ENCODE measurements at places on chromosomes 5 and 9.

- no peak for DNase-seq
- no peaks in the 10 kb centered on the region for H3K27me3 ChIP-seq
- H3K4me1 ChIP-seq, result no peaks in the 10 kb centered on the region
- H3K36me3 ChIP-seq, result no peaks in the 10 kb centered on the region
- H3K4me3 ChIP-seq, result no peak overlapping the region
Measured at GRCh38 chr5:58739051-58739450, 156.2 kb downstream of the RAB3C start.

- no peak overlapping the region for H3K4me3 ChIP-seq
- no peaks in the 10 kb centered on the region for H3K36me3 ChIP-seq
- no peak overlapping the region for H3K27ac ChIP-seq
Measured at GRCh38 chr5:159605585-159605984, 275.3 kb upstream of the IL12B start.

DNA sequence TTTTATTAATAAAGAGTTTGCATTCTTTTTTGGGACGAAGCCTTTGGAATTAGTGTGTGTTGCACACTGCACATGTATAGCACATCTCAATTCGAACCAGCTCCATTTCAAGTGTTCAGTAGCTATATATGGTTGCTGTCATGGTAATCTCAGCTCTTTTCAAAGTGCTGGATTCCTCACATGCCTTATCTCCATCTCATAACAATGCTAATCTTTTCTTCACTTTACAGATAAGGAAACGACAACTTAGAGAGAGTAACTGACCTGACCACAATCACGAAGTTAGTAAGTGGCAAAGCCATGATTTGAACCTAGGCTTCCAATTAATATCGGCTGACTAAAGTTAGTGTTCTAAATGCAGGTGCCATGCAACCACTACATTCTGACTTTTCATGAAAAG, 204.8 kb upstream of the RASEF start:
- H3K27me3 ChIP-seq, result no peaks in the 10 kb centered on the region
- H3K4me3 ChIP-seq, result no peak overlapping the region
- DNase-seq, result no peak
- no peak overlapping the region for H3K27ac ChIP-seq
- no peaks in the 10 kb centered on the region for H3K36me3 ChIP-seq

DNA sequence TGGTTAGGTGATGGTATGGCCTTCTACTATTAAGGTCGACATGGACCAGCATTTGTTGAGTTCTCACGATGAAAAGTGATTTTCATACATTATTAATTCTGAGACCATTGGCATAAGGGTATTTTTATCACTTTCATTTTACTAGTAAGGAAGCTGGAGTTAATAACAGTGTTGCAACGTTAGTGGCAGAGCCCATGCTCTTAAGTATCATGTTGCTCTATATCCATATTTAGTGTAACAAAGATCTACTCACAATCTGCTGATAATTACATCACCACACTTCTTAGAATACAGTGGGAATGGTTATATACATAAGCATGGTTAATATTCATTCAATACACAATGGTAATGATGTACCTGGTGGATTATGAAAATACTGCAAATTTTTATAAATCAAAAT, 81.9 kb downstream of the PRR16 start:
- H3K4me3 ChIP-seq, result no peak overlapping the region
- no peaks in the 10 kb centered on the region for H3K36me3 ChIP-seq
- no peak overlapping the region for H3K27ac ChIP-seq
- DNase-seq, result no peak
- H3K27me3 ChIP-seq, result no peaks in the 10 kb centered on the region
- no peaks in the 10 kb centered on the region for H3K4me1 ChIP-seq

GRCh38 chr9:79477955-79478771, 93.6 kb upstream of the TLE4 start:
- no peak overlapping the region for H3K4me3 ChIP-seq
- H3K4me1 ChIP-seq, result peaks cover 12% of the 10 kb centered on the region
- H3K27ac ChIP-seq, result no peak overlapping the region
- no peaks in the 10 kb centered on the region for H3K27me3 ChIP-seq
- peak; percentile 14 for DNase-seq

DNA sequence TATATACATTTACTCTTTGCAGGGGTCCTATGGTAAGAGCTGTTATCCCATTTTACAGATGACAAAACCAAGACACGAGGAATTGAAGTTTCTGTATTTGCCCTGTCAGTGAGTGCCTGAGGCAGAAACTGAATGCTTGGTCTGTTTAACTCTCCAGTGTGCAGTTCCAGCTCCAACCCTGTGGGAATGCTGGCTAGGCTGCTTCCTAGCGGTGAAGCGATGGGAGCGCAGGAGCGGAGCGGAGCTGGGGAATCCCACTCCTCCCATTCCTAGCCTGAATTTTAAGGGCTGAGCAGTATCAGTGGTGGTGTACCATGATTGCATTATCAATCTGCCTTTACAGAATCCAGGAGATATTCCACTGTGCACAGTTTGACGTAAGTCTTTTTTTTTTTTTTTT, 202.3 kb downstream of the LRRC70 start:
- no peaks in the 10 kb centered on the region for H3K36me3 ChIP-seq
- H3K4me3 ChIP-seq, result no peak overlapping the region
- H3K4me1 ChIP-seq, result no peaks in the 10 kb centered on the region
- no peak overlapping the region for H3K27ac ChIP-seq

DNA sequence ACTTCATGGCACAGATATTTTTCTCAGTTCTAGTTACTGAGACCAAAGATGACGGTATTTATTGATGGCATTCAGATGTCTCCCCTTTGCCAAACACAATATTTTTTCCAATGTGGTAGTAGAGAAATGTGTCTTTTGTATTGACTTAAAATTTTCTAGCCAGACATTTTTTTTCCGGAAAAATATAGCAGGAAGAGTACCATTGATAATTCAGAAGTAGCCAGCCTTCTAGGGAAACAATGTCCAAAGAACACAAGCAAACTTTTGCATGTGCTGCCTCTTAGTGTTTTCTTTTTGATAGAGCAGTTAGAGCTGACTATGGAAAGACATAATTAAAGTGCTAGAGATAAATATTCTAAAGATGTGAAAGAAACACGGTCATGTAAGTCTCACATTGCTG, 231.4 kb downstream of the MARCHF11 start:
- no peaks in the 10 kb centered on the region for H3K4me1 ChIP-seq
- no peaks in the 10 kb centered on the region for H3K36me3 ChIP-seq
- no peak overlapping the region for H3K4me3 ChIP-seq
- no peak overlapping the region for H3K27ac ChIP-seq

GRCh38 chr9:21754741-21755140, 47.7 kb upstream of the MTAP start:
- H3K4me3 ChIP-seq, result no peak overlapping the region
- peaks cover 23% of the 10 kb centered on the region for H3K27me3 ChIP-seq
- no peaks in the 10 kb centered on the region for H3K36me3 ChIP-seq
- H3K4me1 ChIP-seq, result no peaks in the 10 kb centered on the region

GRCh38 chr5:79191457-79191856, 44.5 kb upstream of the JMY start:
- H3K27me3 ChIP-seq, result no peaks in the 10 kb centered on the region
- no peak overlapping the region for H3K4me3 ChIP-seq
- no peaks in the 10 kb centered on the region for H3K36me3 ChIP-seq
- DNase-seq, result no peak
- H3K27ac ChIP-seq, result no peak overlapping the region

All from stimulated activated naive B cell treated with anti-CD40 and anti-IgM and Interleukin-4, amounts not matched to agents 10 μg/mL and 1 μg/mL and 100 μg/mL, for 72 hours (primary cell).